SK-MEL-5 (cell line): ENCODE measurements at places on chromosomes 4 and X. TPM values are rescaled to one million over a fixed set of nuclear protein-coding genes. Genes with fewer than 3 reads are reported as not detected.

Gene CXCL3
- total RNA-seq = 1.5 and 2.1 TPM in 2 replicates

GRCh38 chr4:3615386-3616286 is 83.4 kb upstream of the LRPAP1 start:
- no peak for DNase-seq

DNA sequence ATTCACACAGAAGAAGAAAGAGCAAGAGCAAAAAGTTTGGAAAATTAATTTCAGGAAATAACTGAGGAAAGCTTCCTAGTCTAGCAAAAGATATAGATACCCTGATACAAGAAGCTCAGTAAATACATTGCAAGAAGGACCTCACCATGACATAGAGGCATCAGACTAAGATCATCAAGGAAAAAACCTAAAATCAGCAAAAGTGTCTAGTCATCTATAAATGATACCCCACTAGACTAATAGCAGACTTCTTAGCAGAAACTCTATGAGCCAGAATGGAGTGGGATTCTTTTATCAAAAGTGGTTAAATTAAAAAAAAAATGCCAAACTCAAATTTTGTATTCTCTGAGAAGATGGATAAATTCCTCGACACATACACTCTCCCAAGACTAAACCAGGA is 10.5 kb upstream of the APOOL start:
- no peak for DNase-seq

DNA sequence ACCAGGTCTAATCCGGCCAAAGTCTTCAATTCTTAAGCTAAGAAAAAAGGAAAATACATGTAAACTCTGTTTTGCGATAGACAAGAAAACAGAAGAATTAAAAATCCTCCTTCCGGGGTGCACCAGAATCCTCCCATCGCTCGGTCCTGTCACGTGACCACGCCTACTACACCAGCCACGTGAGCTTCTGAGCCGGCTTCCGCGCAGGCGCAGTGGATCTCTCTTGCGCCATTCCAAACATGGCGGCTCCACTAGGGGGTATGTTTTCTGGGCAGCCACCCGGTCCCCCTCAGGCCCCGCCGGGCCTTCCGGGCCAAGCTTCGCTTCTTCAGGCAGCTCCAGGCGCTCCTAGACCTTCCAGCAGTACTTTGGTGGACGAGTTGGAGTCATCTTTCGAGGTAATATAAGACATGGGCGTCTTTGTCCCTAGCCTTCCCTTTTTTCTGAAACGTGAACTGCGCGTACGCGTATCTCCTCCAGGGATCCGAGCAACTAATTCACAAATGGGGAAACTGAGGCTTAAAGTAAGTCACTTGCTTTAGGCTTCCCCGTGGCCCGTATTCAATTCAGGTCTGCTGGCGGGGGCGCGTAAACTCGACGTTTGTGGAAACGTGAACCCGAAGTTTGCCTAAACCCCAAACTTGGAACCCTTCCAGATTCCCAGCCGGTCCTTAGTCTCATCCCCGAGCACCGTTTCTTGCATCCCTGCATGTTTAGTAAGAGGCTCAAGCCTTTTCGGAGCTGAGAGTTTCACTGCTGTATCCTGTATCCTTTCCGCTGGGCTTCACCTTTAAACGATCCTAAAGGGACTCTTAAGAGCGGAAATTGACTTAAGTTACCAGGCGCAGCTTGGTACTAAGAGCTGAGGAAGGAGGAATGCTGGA is at the start of gene MED28:
TSS of gene MED28 (plus strand) at position 226 of the 884 bp plus-strand sequence. CDS start at position 240, 14 bp downstream.
- DNase-seq = peak; percentile 95

- no peak for DNase-seq
Measured at GRCh38 chr4:145493166-145493565, 11.5 kb downstream of the SMAD1 start.

Gene GAGE13
- 195 and 284 TPM in 2 replicates for total RNA-seq

Gene TBC1D8B
- total RNA-seq = 2.4 and 4.2 TPM in 2 replicates

- DNase-seq = no peak
Measured at GRCh38 chr4:95049551-95050233, 291.9 kb downstream of the BMPR1B start.

DNA sequence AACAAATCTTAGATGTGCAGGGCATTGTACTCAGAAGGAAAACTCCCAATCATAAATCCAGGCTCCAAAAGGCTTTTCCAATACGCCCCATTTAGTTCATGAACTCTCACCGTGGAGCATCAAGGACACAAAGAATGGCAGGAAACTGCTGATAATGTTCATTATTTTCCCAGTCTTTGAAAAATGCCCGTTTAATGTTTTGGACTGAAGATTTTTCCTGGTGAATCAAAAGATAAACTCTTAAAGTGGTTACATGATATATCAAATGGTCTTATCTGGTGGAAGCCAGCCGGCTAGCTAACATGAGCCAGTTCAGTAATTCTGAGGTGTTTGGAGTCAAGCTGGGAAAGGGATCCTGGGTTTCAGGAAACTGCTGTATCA is 62.1 kb upstream of the AP1S2 start:
- DNase-seq = no peak

DNA sequence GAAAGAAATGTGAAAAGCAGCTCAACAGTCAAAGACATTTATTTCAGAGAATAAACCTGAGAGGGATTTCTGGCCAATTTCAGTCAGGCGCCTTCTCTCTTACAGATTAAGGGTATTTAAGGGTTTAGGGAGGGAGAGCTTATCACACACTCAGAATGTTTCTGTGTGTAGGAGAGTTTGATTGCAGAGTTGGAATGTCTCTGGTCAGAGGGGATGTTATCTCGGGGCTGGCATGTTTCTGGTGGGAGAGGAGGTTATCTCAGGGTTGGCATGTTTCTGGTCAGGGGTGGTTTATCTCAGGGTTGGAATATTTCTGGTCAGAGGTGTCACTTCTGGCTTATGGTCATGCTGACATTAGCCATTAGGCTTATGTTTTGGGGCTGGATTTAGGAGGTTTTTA is 1920.5 kb upstream of the PCDH7 start:
- DNase-seq = no peak

Gene SLC38A5
- total RNA-seq = not detected in 2 replicates

Gene PCYT1B
- total RNA-seq = 1.1 and 1.6 TPM in 2 replicates

Gene AMER1
- total RNA-seq = 1.6 and 1.8 TPM in 2 replicates

DNA sequence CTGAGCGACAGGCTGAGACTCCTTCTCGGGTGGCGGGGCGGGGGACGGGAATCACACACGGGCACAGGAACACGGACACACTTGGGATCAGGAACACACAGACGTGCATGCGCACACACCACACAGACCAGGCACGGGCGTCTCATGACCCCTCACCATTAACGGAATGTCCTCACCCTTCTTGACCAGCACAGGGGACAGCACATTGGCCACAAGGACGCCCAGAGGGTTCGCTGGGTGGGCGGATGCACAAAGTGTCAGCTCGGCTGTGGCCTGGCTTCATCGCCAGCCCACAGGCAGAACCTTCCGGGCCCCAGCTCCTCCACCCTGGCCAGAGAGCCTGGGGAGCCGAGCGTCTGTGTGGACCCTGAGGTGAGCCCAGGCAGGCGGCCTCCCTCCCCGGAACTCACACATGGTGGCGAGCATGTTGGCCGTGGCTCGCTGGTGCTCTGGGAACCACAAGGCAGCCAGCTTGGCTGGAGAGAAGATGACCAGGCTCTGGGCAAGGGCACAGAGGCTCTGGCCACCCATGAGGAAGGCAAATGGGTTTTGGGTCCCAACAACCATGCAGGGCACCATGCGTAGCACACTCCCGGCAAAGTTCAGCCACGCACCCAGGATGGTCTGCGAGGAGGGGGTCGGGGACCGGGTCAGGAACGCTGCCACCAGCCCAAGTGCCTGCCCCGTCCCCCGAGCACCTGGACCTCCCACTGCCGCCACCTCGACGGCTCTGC is 3.1 kb downstream of the SLC49A3 start:
- DNase-seq = no peak

Gene HOPX
- total RNA-seq = not detected in 2 replicates

- DNase-seq = no peak
Measured at GRCh38 chr4:174860588-174860987, 31.5 kb upstream of the GLRA3 start.

DNA sequence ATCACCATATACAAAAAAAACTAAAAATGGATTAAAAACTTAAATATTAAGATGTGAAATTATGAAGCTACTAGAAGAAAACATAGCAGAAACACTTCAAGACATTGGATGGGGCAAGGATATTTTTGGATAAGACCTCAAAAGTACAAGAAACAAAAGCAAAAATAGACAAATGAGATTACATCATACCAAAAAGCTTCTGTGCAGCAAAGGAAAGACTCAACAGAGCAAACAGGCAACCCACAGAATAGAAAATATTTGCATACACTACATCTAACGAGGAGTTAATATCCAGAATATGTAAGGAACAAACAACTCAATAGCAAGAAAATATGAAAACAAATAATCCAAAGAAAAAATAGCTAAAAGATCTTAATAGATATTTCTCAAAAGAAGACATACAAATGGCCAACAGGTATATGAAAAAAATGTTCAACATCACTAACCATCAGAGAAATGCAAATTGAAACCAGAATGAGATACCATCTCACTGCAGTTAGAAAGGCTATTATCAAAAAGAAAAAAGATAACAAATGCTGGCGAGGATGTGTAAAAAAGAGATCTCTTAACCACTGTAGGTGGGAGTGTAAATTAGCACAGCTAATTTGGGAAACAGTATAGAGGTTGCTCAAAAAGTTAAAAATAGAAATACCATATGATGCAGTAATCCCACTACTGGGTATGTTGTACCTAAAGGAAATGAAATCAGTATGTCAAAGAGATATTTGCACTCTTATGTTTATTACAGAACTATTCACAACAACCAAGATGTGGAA is 17.8 kb upstream of the LRCH2 start:
- DNase-seq = no peak

GRCh38 chr4:51842167-51842553 is 793 bp upstream of the DCUN1D4 start:
- no peak for DNase-seq

GRCh38 chr4:22014222-22014741 is 65.7 kb upstream of the KCNIP4 start:
- no peak for DNase-seq

Gene ATOH1
- not detected in 2 replicates for total RNA-seq

Gene TRPC5OS
- total RNA-seq = not detected in 2 replicates

Gene CXCL10
- total RNA-seq = not detected in 2 replicates

GRCh38 chr4:93828995-93829819 is 654 bp downstream of the ATOH1 start:
- no peak for DNase-seq

GRCh38 chr4:100061835-100062234 is 111.8 kb upstream of the H2AZ1 start:
- no peak for DNase-seq

DNA sequence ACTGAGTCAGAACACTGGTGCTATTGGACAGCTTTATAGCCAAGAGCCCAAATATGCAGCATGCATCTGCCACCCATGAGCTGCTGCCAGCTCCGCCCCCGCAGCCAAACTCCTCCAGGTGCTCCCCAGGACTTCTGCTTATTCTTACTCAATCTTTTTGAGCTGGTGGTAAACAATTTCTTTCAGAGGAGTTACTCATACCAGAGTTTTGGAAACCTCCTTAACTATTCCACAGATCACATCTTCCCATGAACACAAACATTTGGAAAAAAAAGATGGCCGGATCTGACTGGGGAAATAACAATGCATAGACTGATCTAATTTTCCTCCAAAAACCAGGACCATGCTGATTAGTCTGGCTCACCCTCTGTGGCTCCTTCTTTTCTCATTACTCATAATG is 399.9 kb downstream of the GPM6A start:
- no peak for DNase-seq

GRCh38 chrX:26411045-26411444 is 195.1 kb downstream of the MAGEB5 start:
- no peak for DNase-seq

- no peak for DNase-seq
Measured at GRCh38 chrX:154049209-154050112, 29.8 kb upstream of the IRAK1 start.

Gene SOX3
- not detected in 2 replicates for total RNA-seq

DNA sequence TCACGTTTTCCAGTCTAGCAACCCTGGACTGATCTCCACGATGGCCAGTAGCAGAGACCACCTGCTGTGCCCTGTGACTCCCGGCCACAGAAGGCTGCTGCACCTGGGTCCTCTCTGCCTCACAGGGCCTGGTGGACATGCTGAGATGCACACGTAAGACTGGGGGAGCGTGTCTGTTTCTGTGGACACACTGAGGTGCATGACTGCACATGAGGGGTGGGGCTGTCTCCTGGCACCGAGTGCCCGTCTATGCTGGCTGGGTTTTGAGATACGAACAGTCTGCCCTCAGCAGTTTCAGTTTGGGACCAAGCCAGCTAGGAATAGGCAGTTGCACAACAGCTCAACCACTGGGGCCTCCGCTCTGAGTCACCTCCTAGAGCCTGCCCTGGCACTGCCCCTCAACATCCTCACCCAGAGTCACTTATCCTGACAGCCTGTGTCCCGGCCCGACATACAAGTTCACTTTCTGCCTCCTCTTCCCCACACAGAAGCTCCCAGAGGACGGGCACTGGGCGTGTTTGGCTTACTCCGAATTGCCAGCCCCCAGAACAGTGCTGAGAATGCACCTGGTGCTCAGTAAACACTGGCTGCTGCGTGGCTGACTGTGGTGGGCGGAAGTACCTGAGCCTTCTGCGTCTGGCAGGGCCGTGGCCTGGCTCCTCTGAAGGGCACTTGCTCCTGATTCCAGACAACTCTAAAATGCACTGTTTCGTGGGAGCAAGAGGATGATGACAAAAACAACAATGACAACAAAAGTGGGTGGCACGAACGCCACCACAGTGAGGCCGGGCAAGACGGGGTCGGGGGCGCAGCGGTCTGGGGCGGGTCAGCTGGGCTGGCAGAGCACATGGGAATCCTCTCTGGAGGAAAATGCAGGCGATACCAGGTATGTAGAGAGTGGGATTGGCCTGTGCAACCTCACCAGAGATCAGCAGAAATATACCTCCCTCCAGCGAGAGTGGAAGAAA is 30.9 kb downstream of the RNF212 start:
- DNase-seq = peak; percentile 6

GRCh38 chr4:71187404-71188155 is 151.2 kb upstream of the SLC4A4 start:
- DNase-seq = no peak

Gene RAP2C
- total RNA-seq = 8.6 and 10.1 TPM in 2 replicates

GRCh38 chrX:103155201-103155600 is 59.7 kb upstream of the BEX4 start:
- no peak for DNase-seq

Gene ODAPH
- total RNA-seq = not detected in 2 replicates

DNA sequence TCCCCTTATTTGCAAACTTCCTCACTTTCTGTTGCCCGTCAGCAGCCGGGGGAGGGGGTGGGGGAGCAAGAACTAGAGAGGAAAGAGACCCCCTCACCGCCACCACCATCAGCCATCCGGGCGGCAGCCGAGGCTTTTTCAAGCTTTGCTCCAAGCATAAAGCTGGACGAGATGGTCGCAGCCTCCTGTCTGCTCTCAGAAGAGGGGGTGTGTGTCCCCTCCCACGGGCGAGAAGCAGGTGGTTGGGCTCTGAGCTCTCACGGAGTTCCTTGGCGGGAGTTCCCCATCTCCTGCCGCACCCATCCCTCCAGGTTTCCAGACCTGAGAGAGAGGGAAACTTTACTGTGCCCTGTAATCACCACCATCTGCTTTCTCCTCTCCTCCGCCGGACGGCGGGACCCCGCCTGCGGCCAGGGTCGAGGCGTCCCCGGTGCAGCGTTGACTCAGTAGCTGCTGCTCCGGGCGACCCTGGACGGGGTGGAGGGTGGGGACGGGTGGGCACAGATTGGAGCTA is 4.7 kb upstream of the ARX start:
- no peak for DNase-seq

GRCh38 chr4:180483036-180483435 is 1760.2 kb upstream of the TENM3 start:
- DNase-seq = no peak

Gene CPE
- 0.29 and 2.0 TPM in 2 replicates for total RNA-seq

Gene ARSJ
- total RNA-seq = 2.9 and 3.0 TPM in 2 replicates
